Fibroblast of skin of right biceps (primary cell): ENCODE measurements at places on chromosomes 2 and 18.

DNA sequence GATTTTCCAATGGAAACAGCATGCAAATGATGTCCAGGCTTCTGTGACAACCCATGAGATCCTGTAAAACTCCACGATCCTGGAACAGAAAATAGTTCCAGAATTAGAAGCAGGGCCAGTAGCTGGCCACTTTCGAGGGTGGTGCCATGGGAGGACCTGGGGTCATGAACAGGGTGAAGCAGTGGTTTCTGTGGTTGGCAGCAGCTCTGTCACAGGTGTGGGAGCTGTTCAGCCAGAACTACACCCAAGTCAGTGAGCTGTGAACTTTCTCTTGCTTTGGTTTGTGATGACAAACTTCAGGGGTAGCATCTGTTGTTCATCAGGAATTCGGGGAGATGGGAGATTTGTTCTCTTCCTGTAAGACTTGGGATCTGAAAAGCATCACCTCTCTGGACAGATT lies 314.4 kb upstream of the NT5C1B start:
- DNase-seq: no peak

- no peak for DNase-seq
Observed at GRCh38 chr2:217952409-217952808, 50.4 kb downstream of the TNS1 start.

DNA sequence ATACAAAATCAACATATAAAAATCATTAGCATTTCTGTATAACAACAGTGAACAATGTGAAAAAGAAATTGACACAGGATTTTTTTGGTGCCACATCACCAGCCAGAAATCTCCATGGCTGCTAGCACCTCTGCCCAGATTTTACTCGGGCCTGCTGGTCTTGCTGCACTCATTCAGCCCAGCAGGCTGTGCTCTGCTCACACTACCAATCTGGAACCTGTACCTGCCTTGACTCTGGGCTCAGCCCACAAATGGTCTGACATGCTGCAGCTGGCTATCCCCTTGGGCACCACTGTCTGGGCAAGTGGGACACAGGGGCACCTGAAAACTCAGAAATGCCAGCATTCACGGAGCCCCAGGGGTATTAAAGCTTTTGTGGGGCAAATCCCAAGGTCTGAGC lies 392.5 kb upstream of the NRXN1 start:
- DNase-seq: peak; percentile 5

- peak; percentile 61 for DNase-seq
Observed at GRCh38 chr2:159249990-159250715, 36.4 kb downstream of the WDSUB1 start.

DNA sequence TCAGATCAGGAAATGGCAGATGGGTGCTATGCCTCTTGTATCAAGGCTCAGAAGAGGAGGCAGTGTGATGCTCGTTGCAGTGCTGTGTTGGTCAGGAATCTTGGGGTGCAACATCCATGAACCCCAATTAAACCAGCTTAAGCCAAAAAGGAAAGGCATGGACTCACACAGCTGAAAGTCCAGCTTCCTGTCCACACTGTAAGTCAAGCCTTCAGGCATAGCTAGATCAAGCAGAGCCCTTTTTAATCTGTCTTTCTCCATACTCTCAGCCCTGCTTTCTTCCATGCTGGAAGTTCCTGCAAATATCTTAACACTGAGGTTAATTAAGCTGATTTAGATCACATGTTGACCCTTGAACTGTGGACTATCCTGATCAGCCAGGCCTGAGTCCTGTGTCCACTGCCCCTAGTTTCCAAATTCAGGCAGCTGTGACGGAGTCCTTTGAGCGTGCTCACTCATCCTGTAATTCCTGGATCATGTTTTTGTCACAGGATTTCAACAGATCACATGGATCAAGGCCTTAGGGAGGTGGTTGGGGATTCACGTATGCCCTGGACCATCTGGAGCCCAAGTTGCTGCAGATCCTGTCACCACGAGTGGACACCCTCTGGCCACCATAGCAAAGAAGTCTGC lies 4.5 kb upstream of the C2orf74 start:
- DNase-seq: no peak

DNA sequence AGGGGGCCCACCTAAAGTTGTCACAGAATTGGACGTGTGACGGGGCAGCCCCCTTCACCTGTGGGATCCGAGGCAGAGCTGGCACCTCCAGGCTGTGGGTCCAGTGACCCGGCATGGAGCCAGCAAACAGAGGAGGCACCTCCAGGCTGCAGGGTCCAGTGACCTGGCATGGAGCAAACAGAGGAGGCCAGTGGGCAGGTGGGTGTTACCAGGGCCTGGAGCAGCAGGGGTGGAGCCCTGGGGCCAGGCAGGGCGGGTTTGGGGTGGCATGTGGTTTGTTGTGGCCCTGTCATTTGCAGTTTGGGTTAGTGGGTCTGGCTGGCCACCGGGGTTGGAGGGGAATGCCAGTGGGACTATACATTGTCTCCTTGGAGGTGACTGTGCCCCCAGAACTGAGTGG lies 68.2 kb downstream of the HPCAL1 start:
- no peak for DNase-seq

DNA sequence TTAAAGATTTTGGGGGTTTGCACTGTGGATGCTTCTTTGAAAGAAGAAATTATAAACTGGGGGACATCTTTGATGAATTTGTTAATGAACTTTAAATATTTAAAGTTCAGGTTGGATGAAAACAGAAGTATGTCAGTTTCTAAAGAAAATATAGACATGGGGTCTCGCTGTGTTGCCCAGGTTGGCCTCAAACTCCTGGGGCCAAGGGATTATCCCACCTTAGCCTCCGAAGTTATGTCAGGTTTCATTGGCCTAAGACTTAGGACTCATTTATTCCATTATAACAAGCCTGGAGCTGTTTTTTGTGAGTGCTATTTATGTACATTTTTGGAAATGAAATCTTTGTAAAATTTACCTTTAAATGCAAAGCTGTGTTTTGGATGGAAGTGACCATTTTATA lies 2.5 kb downstream of the NAB1 start:
- no peak for DNase-seq

DNA sequence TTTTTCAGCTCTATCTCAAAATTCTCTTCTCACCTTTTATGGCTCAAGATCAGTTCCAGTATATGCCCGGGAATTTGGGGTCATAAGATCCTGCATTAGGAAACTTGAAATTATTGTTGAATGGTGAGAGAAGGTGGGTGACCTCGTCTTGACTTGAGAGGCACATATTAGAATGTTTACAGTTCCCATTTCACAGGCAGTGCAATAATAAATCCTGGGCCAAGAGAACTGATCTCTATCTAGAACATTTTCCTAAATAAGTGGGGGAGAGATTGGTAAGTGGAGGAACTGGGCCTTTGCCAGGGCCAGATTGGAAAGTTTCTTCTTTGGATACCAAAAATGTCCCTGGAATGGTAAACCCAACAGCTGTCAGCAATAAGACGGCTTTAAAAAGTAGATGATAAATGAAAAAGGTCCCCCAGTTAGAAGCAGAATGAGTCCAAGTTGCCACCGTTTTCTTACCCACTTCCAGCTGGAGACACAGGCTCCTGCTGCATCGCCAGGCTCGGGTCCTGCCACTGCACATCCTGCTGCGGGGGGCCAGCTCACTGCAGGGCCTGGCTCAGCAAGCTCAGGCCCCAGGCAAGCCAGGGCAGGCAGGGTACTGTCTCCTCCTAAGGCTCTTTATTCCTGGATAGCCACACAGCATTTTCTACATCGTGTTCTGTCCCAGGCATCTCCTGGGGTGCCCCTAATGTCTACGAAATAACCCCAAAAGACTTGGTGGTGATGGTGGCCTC lies 126.4 kb upstream of the EPAS1 start:
- no peak for DNase-seq

GRCh38 chr2:18473241-18474181 lies 86.9 kb downstream of the RDH14 start:
- DNase-seq: peak; percentile 89

GRCh38 chr2:216774180-216774579 lies 78.8 kb upstream of the IGFBP5 start:
- peak; percentile 46 for DNase-seq

DNA sequence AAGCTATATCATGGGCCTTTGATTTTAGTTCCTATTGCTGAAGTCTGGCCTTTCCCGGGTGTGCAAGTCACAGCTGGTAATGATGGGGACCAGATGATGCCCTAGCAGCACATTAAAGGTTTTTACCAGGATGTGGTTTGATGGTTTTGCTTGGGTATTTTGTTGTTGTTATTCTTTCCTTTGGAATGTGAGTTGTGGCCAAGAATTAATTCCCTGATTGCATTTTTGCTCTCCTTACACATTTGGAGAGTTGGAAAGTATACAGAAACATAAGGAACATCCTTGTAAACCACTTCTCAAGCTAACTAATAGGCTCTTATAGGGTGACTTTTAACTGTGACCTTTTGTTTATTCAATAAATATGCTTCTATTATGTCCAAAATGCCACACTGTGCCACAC lies 154.1 kb upstream of the MMADHC start:
- peak; percentile 94 for DNase-seq
